Lower lobe of right lung (tissue), 2 donors: ENCODE measurements at places on chromosomes 4 and X.

- DNase-seq = no peak
Measured at GRCh38 chr4:48121180-48121579, 12.9 kb downstream of the TXK start.

DNA sequence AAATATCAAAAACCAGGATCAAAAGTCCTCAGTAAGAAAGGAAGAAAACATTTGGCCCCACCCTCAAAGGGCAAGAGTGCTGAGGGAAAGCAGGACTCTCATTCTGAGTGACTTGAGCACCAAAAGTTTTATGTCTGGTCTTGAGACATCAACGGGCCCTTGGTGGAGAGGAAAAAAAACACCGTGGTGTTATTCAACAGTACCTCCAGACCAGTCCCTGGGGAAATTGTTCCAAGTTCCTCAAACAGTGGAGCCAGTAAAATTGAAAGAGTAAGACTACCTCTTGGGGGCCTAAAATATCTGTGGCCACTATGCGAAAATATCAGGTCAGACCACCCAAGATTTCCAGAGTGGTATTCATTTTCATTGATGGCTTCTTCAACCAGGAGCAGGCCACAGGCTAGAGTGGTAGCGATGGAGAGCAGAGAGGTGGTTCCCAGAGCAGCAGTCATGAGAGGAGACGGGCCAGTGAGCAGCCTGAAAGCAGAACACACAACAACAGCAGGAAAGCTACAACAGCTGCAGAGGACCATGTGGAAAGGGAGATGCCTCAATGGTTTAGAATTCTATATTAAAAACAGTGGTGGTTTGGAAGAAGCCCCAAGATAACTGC lies 63.7 kb upstream of the RPL34 start:
- DNase-seq = no peak

GRCh38 chrX:66863721-66864120 lies 224.8 kb upstream of the EDA2R start:
- DNase-seq = peak; percentile 32

GRCh38 chr4:123832173-123833026 lies 435.8 kb downstream of the SPRY1 start:
- no peak for DNase-seq

DNA sequence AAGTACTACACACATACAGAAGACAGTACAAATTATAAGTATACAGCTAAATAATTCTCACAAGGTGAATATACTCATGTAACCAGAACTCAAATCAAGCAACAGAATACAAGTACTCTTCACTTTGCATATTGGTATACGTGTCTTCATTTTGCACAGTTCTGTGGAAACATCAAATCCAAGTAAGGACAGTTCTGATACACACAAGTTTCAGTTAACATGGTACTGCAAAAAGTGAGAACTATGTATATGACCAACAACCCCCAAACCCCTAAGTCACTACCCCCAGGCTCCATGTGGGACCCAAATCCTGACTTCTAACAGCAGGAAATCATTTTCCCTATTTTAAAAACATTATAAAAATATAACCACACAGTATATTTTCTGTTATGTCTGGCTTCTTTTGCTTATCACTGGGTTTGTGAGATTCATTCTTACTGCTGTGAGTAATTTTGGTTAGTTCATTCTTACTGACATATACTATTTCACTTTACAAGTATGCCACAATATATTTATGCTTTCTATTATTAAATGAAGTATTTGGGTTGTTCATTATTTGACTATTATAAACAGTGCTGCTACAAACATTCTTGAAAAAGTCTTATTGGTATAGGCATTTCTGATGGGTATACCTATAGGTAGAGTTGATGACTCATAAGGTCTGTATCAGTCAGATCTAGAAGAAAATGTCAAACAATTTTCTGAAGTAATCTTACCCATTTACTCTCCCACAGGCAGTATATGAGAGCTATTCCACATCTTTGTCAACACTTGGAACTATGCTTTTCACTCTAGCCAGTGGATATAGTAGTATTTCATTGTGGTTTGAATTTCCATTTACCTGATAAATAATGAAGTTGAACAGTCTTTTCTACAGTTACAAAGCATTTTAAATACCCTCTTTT lies 47.0 kb downstream of the SCLT1 start:
- DNase-seq = no peak

DNA sequence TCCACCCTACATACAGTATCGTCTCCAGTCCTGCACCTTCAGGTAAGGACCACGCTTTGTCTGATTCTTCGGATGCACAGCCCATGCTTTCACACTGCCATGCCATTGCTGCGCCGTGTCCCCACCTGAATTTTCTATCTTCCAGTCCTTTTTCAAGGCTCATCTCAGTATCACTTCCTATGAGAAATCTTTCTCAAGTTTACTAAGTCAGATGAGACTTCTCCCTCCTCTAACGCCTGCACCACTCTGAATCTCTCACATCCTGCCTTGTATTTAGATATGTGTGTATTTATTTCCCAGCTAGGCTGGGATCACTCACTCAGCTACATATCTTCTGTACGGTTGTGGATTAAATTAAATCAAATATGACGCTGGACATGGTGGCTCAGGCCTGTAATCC lies 116.8 kb downstream of the SMIM20 start:
- DNase-seq = no peak

DNA sequence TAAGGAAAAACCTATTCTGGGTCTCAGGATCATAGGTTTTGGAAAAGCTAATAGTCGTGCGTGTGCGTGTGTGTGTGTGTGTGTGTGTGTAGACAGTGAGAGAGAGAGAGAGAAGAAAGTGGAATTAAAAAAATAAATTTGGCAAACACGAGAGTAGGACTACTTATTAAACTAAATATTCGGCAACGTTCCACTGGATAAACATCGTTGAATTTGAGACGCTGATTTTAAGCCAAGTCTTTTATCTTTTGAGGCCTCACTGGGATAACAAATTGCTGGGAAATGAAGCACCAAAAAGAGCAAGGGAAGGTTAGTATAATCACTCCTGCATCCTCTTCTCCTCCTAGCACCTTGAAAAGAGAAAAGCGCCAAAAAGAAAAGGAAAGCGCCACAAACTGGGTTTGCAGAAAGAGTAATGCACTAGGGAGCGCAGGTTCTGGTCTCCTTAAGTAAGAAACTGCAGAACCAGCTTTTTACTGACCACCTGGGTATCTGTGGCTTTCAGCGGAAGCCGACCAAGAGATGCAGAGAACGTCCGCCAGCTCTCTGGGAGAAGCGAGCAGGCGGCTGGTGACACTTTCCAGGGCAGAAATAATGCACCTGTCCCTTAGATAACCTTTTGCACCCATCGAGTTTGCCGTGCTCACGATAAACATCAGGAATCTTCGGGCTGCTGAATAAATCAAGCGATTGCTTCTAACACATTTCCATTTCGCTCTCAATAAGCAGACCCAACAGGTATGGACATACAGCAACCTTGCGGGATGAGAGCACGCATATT lies 3.4 kb downstream of the ATOH1 start:
- no peak for DNase-seq

DNA sequence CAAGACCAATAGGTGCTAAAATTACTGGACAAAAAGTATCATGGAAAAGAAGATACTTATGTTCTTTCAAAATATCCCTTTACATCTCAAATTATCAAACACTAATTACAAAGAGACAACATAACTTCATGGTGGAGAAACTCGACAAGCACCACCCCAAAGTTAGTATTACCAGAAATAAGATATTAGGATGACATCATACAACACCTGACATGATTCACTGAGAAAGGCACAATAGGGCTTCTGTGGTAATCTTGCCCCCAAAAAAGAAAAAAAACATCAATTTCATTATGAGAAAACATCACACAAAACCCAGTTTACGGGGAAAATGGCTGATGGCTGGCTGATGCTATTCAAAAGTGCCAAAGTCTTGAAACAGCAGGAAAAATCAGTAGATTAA lies 1781.7 kb upstream of the PCDH10 start:
- DNase-seq = no peak

GRCh38 chr4:37909332-37910090 lies 18.6 kb downstream of the TBC1D1 start:
- no peak for DNase-seq

- DNase-seq = no peak
Measured at GRCh38 chrX:111102636-111103035, 6.6 kb downstream of the PAK3 start.
